Mammary epithelial cell (primary cell): ENCODE measurements at places on chromosomes 16 and 17. TPM values are rescaled to one million over a fixed set of nuclear protein-coding genes. Genes with fewer than 3 reads are reported as not detected.

KAT7 gene
- 43.2 and 46.8 TPM in 2 replicates for total RNA-seq

CRHR1 gene
- total RNA-seq, result not detected

C16orf92 gene
- total RNA-seq, result not detected in 2 replicates

TMEM238L gene
- total RNA-seq, result not detected in 2 replicates

KCNG4 gene
- total RNA-seq, result not detected in 2 replicates

GRAPL gene
- not detected for total RNA-seq

MT1G gene
- total RNA-seq, result 0.92 TPM in 1 of 2 replicates, not detected in the other

SPNS3 gene
- total RNA-seq, result not detected in 2 replicates

KIFC3 gene
- 35.8 TPM for total RNA-seq

NTN3 gene
- not detected in 2 replicates for total RNA-seq

DOC2A gene
- total RNA-seq, result not detected

FBXW10B gene
- total RNA-seq, result 1.0 and 1.5 TPM in 2 replicates

SHISA9 gene
- total RNA-seq, result 5.7 and 15.7 TPM in 2 replicates

NPIPB9 gene
- total RNA-seq, result 2.5 and 4.8 TPM in 2 replicates

VAT1L gene
- not detected in 2 replicates for total RNA-seq

PDP2 gene
- total RNA-seq, result 23.1 and 25.0 TPM in 2 replicates

CARD14 gene
- 3.0 TPM for total RNA-seq

GAS2L2 gene
- not detected for total RNA-seq

GSPT1 gene
- 95.7 TPM for total RNA-seq

TRIM25 gene
- 49.5 TPM for total RNA-seq

PLCD3 gene
- total RNA-seq, result 79.4 TPM

TTLL6 gene
- not detected in 2 replicates for total RNA-seq

CCL16 gene
- total RNA-seq, result not detected in 2 replicates

AXIN2 gene
- total RNA-seq, result 0.14 TPM in 1 of 2 replicates, not detected in the other

PRSS27 gene
- total RNA-seq, result 1.5 TPM

SCGB1C2 gene
- not detected in 2 replicates for total RNA-seq

SULT1A4 gene
- 0.33 TPM for total RNA-seq

FOXJ1 gene
- total RNA-seq, result not detected

SALL1 gene
- total RNA-seq, result not detected

ZSCAN10 gene
- total RNA-seq, result not detected in 2 replicates

CD300LG gene
- not detected for total RNA-seq

VPS35 gene
- 96.2 and 126 TPM in 2 replicates for total RNA-seq

ABCC12 gene
- not detected for total RNA-seq

CD79B gene
- 0.26 TPM in 1 of 2 replicates, not detected in the other for total RNA-seq

LITAF gene
- total RNA-seq, result 197 and 221 TPM in 2 replicates

NPIPA2 gene
- 0.67 TPM for total RNA-seq

CBX8 gene
- total RNA-seq, result 4.5 TPM

KIAA0513 gene
- total RNA-seq, result 10.0 TPM

PIRT gene
- total RNA-seq, result not detected

CIBAR2 gene
- total RNA-seq, result not detected in 2 replicates

SPHK1 gene
- 240 TPM for total RNA-seq

ZNF624 gene
- total RNA-seq, result 5.8 TPM

TCAP gene
- total RNA-seq, result 0.42 and 0.43 TPM in 2 replicates

PIPOX gene
- 1.2 TPM for total RNA-seq

MPP2 gene
- 0.43 and 0.85 TPM in 2 replicates for total RNA-seq

DPEP3 gene
- not detected for total RNA-seq

CDRT15L2 gene
- not detected for total RNA-seq

FBXW10 gene
- total RNA-seq, result 0.21 and 0.24 TPM in 2 replicates
